Naive thymus-derived CD8-positive, alpha-beta T cell (primary cell): ENCODE measurements at places on chromosomes 3 and 15. TPM values are rescaled to one million over a fixed set of nuclear protein-coding genes. Genes with fewer than 3 reads are reported as not detected.
A peak's percentile ranks its signal among the peaks of the same experiment; 100 is the strongest.

DNA sequence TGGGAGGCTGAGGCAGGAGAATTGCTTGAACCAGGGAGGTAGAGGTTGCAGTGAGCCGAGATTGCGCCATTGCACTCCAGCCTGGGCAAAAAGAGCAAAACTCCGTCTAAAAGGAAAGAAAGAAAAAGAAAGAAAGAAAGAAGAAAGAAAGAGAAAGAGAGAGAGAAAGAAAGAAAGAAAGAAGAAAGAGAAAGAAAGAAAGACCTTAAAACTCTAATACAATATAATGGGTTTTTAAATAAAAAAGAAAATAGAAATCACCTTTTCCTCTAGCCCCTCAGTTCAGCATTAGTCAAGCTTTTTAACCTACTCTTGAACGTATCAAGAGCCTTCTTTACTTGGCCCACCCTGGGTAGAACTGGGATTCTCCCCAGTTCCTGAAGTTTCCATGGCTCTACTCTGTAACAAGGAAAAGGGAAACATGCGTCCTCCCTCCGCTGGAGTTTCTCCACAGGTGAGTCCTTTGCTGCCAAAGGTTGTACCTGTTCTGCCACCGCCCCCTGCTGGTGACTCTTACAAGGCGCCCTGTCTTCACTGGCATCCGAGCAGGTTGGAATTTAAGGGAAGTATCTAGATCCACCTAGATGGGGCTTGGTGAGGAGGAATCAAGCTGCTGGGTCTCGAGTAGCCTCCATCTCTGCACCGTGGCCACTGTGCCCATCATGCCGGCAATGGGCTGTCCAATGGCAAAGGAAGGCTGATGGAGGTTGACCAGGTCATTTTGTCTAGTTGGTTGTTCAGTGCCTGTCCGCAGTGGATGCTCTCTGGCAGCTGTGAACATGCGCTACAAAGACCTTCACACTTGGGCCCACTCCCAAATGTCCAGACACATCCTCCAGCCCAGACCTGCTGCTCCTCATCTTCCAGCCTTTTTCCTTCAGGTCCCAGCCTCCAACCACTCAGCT lies 20.6 kb upstream of the EPHB3 start:
- H3K36me3 ChIP-seq, result no peaks in the 10 kb centered on the region
- H3K4me1 ChIP-seq, result peaks cover 12% of the 10 kb centered on the region
- no peak overlapping the region for H3K27ac ChIP-seq
- peaks cover 19% of the 10 kb centered on the region for H3K27me3 ChIP-seq
- no peak overlapping the region for H3K4me3 ChIP-seq

- H3K27me3 ChIP-seq, result peaks cover 30% of the 10 kb centered on the region
- H3K4me3 ChIP-seq, result peak overlapping the region; percentile 75
- no peaks in the 10 kb centered on the region for H3K36me3 ChIP-seq
- H3K4me1 ChIP-seq, result peaks cover 14% of the 10 kb centered on the region
Observed at GRCh38 chr15:73051391-73051806, 864 bp upstream of the NEO1 start.

GRCh38 chr3:164465172-164465571 lies 613.1 kb downstream of the SI start:
- no peak overlapping the region for H3K27ac ChIP-seq
- DNase-seq, result no peak

DNA sequence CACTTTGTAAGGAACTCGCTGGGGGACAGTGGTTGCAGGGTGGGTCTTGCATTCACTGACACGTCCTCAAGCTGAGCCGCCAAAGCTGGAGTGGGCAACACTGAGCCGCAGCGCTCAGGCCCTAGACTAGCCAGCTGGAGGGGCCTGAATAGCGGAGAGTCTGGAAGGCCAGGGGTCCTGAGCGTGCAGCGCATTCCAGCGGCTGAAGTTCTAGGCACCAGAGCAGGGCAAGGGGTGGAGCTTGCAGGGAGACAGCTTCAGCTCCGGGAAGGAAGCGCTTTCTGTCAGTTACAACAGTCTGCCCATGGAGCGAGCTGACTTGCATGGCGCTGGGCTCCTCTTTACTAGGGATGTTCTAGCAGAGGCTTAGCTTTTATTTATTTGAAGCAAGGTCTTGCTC lies 2.7 kb downstream of the MAP6D1 start:
- H3K27ac ChIP-seq, result no peak overlapping the region
- H3K4me1 ChIP-seq, result peaks cover 19% of the 10 kb centered on the region
- DNase-seq, result no peak
- H3K4me3 ChIP-seq, result no peak overlapping the region
- no peaks in the 10 kb centered on the region for H3K27me3 ChIP-seq

DNA sequence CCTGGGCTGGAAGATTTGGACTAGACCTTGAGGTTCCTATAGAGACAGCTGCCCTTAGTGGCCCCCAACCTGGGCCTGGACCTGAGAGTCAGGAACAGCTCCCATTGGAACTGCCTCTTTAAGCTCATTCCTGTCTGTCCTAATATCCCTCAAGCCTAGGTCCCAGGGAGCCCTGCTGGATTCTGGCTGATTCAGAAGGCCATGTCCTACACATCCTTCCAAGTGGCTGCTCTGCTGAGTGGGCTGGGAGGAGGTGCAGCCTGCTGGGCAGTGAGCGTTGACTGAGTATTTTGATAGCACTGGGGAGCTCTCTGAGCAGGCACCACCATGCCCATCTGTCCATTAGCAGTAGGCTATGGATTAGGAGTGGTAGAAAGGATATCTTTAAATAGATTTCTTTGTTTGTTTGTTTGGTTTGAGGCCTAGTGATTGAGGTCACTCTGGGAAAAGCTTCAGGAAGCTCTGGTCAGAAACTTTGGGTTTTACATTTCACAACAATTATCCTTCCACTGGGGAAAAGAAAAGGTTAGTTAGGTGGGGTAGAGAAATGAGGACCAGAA lies 54.6 kb upstream of the ATOSA start:
- no peak for DNase-seq
- H3K4me3 ChIP-seq, result no peak overlapping the region
- H3K27me3 ChIP-seq, result no peaks in the 10 kb centered on the region
- H3K36me3 ChIP-seq, result no peaks in the 10 kb centered on the region
- H3K27ac ChIP-seq, result no peak overlapping the region

GRCh38 chr3:197549261-197549885 lies 6.4 kb downstream of the BDH1 start:
- H3K4me3 ChIP-seq, result no peak overlapping the region
- DNase-seq, result no peak
- H3K4me1 ChIP-seq, result peaks cover 38% of the 10 kb centered on the region
- H3K36me3 ChIP-seq, result peaks cover 6% of the 10 kb centered on the region

- H3K4me3 ChIP-seq, result no peak overlapping the region
- H3K36me3 ChIP-seq, result no peaks in the 10 kb centered on the region
- H3K27me3 ChIP-seq, result no peaks in the 10 kb centered on the region
- DNase-seq, result no peak
Observed at GRCh38 chr15:101107625-101108460, 144.0 kb downstream of the CHSY1 start.

DNA sequence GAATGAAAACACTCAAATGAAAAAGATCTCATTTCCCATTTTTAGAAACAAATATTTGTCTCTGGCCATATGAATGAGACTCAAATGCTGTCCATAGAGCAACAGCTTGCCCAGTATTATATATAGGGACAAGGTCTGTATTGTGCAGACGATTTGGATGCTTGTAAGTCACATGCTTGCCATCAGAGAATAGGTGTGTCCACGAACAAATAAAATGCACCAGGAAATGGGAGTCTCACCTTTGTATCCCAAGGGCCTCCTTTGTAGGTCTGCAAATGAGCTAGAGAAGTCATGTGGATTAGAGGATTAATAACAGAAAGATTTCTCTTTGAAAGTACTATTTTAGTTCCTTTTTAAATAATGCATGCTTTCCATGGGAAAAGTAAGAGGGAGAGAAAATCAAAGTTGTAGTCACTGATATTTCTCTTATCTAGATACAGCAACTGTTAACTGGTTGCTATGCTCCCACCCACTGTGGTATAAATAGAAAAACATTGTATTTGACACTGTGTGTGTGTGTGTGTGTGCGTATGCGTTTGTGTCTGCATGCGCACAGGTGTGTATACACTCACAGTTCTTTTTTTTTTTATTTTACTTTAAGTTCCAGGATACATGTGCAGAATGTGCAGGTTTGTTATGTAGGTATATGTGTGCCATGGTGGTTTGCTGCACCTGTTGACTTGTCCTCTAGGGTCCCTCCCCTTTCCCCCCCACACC lies 383.4 kb upstream of the ARRDC4 start:
- H3K36me3 ChIP-seq, result no peaks in the 10 kb centered on the region
- H3K4me3 ChIP-seq, result no peak overlapping the region
- no peak for DNase-seq

DNA sequence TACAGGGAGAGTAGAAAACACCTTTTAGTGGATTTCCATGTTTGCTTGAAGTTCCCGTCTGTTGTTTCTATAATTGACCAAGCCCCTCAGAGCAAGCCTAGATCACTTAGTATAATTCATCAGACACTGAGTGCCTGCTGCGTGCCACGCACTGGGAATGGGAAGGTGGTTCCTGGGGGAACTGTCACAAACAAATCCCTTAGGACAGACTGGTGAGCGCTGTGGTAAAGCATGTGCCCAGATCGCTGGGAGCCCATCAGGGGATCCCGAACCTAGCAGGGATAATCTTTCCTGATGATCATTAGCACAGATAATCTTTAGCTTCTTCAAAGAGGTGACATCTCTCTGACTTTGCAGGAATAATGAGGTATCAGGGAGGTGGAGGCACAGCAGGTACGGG lies 9.6 kb downstream of the MRPS11 start:
- peaks cover 61% of the 10 kb centered on the region for H3K36me3 ChIP-seq
- no peak overlapping the region for H3K4me3 ChIP-seq
- H3K27me3 ChIP-seq, result no peaks in the 10 kb centered on the region
- DNase-seq, result no peak
- no peaks in the 10 kb centered on the region for H3K4me1 ChIP-seq
- no peak overlapping the region for H3K27ac ChIP-seq

Gene EXOSC7
- total RNA-seq, result 55.4 TPM

Gene GPR15
- 9.1 TPM for total RNA-seq

Gene CBLB
- 106 TPM for total RNA-seq

Gene FBLN2
- 9.5 TPM for total RNA-seq

Gene TRAT1
- total RNA-seq, result 35.5 TPM

Gene PPM1L
- 4.1 TPM for total RNA-seq

Gene RHOV
- total RNA-seq, result not detected
